ENCODE measurements at places on chromosomes 1 and 21.

GRCh38 chr1:153238527-153238926, 21.0 kb upstream of the LORICRIN start:
- no peak for DNase-seq

- no peak for DNase-seq
Observed at GRCh38 chr21:24577301-24577700, 1030.0 kb downstream of the MRPL39 start.

DNA sequence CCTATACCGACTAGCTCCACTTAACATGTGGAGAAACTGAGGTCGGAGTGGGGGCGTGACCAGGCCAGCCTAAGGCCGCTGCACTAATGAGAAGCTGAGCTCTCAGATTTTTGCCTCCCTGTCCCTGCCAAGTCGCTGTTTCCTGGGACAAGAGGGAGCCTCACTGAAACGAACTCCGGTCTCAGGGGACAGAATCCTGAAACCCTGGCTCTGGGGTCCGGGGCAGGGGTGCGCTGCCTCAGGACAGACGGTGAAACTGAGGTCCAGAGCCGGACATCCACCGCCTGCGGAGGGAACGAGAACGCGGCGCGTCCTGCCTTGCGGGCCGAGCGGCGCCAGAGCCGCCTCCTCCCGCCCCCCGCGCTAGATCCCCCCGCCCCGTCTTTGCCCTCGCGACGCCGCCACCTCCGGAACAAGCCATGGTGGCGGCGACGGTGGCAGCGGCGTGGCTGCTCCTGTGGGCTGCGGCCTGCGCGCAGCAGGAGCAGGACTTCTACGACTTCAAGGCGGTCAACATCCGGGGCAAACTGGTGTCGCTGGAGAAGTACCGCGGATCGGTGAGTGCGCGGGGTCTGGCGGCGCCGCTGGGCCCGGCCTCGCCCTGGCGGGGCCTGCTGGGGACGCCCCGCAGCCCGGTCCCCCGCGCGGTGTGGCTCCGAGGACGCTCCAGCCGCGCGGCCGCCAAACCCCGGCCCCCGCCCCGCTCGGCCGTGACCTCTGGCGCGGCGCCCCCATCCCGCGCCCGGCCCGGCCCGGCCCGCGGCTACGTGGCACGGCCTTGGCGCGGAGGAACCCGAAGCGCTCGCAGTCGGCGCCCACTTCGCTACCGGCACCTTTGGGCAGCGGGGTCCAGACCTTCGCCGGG, at the start of gene GPX7:
Gene GPX7 (plus strand): TSS at position 381 of the 865 bp plus-strand sequence. CDS start 39 bp downstream, at position 420.
- DNase-seq, result no peak

GRCh38 chr1:161070761-161071160, 1.1 kb upstream of the ARHGAP30 start:
- DNase-seq, result no peak

- no peak for DNase-seq
Observed at GRCh38 chr1:210233216-210233494, 559 bp downstream of the SERTAD4 start.

- no peak for DNase-seq
Observed at GRCh38 chr1:235296729-235297128, 31.2 kb downstream of the ARID4B start.

- peak; percentile 43 for DNase-seq
Observed at GRCh38 chr1:77170687-77171086, 48.5 kb downstream of the PIGK start.

- no peak for DNase-seq
Observed at GRCh38 chr1:27763358-27763757, 9.7 kb upstream of the STX12 start.

All from AG09319 (cell line).